ENCODE measurements at places on chromosomes 4 and X.

- DNase-seq = no peak
These were observed 142.3 kb downstream of the PDGFC start for GRCh38 chr4:156829201-156829873.

GRCh38 chrX:136128743-136129142 lies 18.6 kb upstream of the FHL1 start:
- DNase-seq = no peak

DNA sequence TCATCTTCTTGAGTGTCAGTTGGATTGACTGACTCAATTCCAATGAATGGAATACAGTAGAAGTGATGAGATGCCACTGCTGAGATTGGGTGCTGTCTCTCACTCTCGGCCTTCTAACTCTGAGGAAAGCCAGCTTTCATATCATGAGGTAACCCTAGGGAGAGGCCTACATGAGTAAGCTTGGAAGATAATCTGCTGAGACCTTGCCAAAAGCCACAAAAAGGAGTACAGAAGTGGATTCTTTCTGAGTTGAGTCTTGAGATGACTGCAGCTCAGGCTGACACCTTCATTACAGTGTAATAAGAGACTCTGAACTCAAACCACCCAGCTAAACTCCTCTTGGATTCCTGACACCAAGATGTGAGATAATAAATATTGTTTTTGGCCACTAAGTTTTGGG lies 537.4 kb upstream of the MAGEB18 start:
- no peak for DNase-seq

GRCh38 chrX:1725472-1725871 lies 110.6 kb downstream of the ASMT start:
- DNase-seq = no peak

GRCh38 chr4:180598281-180598680 lies 1644.9 kb upstream of the TENM3 start:
- DNase-seq = no peak

DNA sequence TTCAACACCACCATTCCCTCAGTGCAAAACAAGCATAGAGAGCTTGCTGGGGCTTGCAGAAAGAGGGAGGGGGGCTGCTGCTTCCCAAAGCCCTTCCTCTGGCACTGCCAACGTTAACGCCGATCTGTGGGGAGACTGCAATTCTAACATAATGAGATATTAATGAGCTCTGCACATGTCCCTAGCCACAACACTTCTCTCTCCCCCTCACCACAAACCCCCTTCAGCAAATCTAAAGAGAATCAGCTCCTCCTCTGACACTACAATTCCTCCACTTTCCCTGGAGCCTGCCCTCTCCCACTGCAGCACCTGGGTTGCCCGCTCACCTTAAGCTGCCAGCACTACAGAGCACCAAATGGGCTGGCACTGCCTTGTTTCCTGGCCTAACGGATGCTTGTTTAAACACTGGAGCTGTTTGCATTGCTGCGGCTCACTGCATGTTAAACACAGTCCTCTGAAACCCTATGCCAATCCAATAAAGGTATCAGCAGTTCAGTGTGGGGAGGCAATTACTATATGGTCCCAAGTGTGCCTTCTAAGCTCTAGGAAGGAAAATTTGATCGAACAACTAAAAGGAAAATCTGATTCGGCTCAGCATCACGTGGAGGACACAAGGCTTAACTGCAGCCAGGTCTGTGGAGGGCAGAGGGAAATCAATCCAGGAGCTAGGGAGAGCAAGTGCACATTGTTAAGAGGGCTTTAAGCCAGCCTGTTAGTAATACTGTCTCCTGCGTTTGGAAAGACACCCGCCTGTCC lies 232.4 kb downstream of the MAML3 start:
- no peak for DNase-seq

- DNase-seq = peak; percentile 32
These were observed 205.4 kb downstream of the CFAP299 start for GRCh38 chr4:80540785-80541469.

GRCh38 chrX:7145454-7145853 lies 2.1 kb upstream of the STS start:
- no peak for DNase-seq

DNA sequence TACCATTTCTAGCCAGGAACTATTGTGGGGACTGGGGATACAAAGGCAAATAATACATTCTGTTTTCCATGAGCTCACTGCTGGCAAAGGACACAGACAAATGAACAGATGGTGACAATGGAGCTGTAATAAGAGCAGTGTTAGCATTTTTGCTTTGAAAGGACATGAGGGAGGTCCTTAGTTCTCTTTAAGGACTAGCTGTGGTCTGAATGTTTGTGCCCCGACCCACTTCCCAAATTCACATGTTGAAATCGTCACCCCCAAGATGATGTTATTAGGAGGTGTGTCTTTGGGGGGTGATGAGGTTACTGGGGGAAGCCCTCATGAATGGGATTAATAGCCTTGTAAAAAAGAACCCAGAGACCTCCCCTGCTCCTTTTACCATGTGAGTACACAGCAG lies 30.3 kb downstream of the CCNG2 start:
- no peak for DNase-seq

- DNase-seq = no peak
These were observed 551.4 kb upstream of the ADGRL3 start for GRCh38 chr4:60648774-60649173.

GRCh38 chr4:95186666-95187065 lies 362.1 kb downstream of the UNC5C start:
- DNase-seq = no peak

DNA sequence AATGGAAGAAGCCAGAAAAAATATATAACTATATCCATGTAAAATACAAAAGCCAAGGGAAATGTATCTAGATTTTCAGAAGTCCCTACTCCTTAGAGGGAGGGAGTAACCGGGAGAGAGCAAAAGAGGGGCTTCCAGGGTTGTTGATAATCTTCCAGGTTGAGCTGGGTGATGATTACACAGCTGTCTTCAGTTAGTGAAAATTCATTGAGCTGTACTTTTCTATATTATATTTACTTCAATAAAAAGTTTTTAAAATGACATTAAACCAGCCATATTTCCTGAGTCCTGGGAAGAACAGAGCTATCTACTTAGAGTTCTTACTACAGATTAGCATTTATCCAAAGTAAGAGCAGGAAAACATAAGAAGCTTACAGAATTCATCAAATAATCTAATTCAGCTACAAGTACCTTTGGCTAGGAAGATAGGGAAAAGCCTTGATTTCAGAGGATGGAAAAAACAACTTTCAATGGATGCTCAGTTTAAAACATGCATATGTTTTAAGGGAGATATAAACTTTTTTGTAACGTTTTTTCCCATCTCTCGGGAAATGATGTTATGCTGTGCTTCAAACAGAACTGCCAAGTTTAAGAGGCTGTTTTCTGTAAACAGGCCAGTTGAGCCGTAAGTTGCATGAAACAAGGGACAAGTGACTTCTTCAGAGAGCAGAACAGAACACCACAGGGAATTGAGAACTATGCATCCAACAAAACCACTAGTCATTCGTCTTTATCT lies 204.6 kb downstream of the SCFD2 start:
- no peak for DNase-seq

DNA sequence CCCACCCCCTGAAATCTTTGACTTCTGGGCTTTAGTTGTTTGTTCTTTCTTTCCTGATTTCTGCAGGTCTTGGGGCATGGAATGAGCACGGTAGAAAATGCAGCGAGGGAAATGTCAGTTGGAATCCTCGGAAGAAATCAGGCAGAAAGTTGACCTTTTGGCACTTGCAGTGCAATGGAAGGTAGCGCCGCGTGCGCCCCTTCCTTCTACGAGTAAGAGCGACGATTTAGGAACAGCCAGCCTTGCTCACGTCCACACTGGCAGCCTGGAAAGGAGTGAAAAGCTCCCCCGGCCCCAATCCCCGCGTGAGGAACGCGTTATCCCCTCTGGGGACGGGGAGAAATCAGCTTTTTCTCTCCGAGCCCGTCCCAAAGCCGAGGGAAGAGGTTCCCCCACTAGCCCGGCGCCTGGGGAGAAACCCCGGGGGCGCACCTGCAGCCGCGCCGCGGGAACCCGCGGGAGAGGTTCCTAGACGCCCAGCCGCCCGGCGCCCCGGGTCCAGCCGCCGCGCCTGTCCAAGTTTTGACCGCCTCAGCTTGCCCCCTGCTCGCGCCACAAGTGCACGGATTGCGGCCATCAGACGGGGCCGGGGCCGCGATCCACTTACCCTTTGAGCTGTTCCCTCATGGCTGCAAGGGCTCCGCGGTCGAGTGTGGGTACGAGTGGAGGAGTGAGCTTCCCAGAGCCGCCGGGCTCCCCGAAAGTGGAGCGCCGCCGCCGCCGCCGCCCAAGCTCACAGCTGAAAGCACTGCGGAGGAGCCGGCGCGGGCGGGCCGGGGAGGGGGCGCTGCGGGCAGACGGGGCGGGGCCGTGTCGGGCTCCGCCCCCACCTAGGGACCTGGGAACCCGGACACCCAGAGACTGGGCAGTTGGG lies 194.6 kb upstream of the FTHL17 start:
- no peak for DNase-seq

- no peak for DNase-seq
These were observed 158.3 kb upstream of the KIT start for GRCh38 chr4:54499308-54500074.

DNA sequence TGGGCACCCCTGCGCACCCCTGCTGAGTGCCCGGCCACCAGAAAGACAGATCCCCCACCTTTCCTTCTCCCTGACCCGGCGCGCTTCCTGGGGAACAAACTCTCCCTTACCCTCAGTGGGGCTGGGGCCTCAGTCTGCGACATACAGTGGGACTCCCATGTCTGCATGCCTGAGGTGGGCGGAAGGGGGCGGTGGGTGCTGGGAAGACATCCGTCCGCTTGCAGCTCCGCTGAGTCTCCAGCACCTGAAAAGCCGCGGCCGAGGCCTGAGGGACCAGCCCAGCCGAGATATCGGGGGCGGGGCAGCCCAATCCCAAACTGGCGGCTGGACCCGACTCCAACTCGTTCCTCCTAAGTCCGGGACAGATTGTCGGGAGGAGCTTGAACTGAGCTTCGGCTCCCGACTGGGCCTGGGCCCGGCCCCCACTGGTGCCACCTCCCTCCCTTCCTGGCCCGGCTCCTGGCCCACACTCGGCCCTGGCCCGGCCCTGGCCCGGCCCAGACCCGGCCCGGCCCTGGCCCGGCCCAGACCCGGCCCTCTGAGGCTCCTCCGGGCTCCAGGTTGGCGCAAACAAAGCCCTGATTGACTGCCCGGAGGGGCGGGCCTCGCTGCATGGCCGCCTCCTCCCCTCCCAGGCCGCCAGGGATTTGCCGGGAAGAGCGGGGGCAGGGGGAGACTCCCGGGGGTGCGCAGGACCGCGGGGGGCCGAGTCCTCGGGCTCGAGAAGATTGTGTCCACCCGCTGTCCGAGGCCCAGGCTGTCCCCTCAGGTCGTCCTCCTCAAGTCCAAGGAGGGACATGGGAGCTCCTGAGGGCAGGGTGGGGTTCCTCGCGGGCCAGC lies 877 bp upstream of the SLC16A2 start:
- DNase-seq = no peak

GRCh38 chr4:57291911-57292310 lies 181.7 kb upstream of the IGFBP7 start:
- no peak for DNase-seq

DNA sequence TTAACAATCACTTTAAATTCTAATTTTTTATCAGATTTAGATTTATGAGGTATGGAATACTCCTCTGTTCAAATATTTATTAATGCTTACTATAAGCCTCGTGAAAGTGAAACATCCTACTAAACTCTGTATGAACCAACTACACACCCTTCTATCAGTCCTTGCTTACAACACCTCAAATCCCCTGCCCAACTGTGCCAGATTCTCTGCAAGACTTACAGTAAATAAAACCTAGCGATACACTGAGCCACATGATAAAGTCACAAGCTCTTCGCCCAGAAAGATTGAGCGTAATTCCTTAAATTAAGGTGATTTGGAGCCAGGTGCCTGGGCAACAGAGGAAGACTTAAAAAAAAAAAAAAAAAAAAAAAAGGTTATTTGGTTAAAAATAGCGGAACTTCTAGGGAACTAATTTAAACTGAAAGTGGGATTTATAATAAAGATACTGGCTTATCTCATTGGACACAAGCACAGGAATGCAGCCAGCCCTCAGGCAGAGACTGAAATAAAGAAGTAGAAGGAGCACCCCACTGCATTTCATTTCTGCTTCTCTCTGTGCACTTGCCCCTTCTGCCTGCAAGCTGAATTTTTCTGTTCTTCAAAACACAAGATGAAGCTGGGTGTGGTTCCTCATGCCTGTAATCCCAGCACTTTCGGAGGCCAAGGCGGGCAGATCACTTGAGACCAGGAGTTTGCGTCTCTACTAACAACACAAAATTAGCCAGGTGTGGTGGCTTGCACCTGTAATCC lies 17.5 kb upstream of the C4orf36 start:
- no peak for DNase-seq

DNA sequence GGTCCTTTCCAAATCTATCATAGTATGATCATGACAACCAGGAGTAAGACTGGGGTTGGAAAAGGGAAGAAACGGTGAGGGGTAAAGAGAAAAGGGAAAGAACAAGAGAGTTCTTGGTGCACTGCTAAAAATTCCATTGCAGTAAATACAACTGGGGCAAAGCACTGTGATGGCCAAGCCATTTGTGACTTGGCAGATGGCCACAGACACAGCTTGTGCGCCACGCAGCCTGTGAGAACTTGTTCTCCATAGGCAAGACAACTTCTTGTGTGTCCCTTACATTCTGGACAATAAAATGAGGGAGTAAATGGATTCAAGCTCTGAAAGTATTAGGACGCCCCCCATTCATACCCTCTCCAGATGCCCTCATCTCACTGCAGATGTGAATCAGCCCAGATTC lies 10.9 kb downstream of the MFAP3L start:
- no peak for DNase-seq

- DNase-seq = no peak
These were observed 1062.5 kb downstream of the ADGRL3 start for GRCh38 chr4:62262676-62263075.

DNA sequence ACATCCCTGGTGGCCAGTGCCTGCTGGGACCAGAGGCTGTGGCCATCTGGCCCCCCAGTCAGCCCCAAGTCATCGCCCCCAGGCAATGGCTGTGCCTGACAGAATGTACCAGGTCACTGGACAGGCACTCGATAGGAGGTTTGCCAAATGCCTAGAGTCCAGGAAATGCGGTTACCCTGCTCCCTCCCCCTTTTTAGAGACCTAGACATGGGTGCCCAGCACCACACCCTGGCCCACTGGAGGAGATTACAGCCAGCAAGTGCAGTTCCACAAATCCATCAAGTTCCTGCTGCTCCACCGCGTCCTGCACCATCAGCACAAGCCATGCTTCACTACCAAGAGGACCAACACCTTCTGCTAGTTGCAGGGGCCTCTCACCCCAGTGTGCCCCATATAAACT lies 16.2 kb upstream of the ZFX start:
- DNase-seq = no peak

GRCh38 chr4:43331226-43332051 lies 438.9 kb downstream of the GRXCR1 start:
- DNase-seq = no peak

DNA sequence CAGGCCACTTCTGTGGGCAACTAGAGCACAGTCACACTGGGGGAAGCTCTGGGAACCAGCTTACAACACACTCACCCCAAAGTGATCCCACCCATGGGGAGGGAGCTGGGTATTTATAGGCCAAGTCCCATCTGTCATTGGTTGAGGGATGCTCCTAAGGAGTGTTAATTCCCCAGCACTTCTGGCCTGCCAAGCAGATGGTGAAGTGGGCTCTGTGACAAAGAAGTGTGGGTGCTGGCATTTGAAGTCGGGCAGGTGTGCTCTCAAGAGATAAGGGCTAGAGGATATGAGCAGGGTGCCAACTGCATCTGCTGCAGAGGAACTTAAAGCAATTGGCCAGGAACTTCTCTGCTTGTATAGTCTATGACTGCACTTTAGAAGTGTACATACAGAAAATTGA lies 30.9 kb downstream of the PTCHD1 start:
- DNase-seq = no peak
